Hepatic stellate cell (primary cell): ENCODE measurements at places on chromosomes 4 and X.

- no peak for DNase-seq
Observed at GRCh38 chr4:137361756-137362470, 170.4 kb downstream of the PCDH18 start.

- no peak for DNase-seq
Observed at GRCh38 chrX:29471829-29472228, 743.5 kb upstream of the MAGEB2 start.

DNA sequence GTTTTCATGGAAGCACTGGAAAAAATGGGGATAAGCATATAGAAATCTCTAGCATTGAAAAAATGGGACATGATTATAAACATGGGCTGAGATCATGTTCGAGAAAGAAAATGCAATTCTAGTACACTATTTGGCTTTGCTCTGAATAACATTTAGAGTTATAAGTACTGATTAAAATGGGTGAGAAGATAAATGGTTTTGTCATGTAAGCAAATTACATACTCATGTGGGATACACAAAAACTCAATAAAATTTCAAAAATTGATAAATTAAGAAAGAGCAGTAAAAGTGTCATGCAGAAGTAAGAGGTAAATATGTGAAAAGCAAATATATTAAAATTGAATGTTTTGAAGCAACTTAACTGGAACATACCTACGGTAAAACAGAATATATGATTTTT lies 99.6 kb downstream of the GRIA2 start:
- no peak for DNase-seq

GRCh38 chr4:44157611-44158277 lies 290.9 kb downstream of the KCTD8 start:
- DNase-seq, result no peak

DNA sequence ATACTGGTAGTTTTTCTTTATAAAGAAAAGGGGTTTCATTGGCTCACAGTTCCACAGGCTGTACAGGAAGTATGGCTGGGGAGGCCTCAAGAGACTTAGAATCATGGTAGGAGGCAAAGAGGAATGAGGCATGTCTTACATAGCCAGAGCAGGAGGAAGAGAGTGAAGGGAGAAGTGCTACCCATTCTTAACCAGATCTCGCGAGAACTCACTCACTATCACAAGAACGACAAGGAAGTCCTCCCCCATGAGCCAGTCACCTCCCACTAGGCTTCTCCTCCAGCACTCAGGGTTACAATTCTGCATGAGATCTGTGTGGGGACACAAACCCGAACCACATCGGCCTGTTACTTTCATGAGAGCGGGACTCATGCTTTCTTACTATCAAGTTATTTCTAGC lies 240.5 kb downstream of the TENM3 start:
- no peak for DNase-seq

DNA sequence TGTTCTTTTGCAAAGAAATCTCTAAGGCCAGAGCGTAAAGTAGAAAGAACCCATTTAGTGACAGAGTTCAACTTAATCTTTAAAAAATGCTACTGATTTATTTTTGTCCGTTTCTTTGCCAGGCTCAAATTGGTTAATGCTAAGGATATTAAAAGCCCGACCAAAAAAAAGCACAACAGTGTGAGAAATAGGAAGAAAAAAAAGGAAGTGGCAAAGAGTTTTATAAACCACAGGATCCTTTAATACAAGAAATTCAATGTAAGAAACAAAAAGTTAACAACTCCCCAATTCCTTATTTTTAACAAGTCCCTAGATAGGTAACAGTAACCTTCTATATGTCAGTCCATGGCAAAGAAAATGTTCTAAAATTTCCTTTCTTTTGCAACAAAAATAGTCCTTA lies 480.4 kb downstream of the ACTRT1 start:
- DNase-seq, result no peak

- DNase-seq, result no peak
Observed at GRCh38 chrX:31652650-31653049, 580.8 kb upstream of the FTHL17 start.

- no peak for DNase-seq
Observed at GRCh38 chr4:132123870-132124623, 1025.0 kb upstream of the PCDH10 start.

- DNase-seq, result no peak
Observed at GRCh38 chrX:12903646-12904045, 2.8 kb upstream of the TLR8 start.

- DNase-seq, result no peak
Observed at GRCh38 chr4:62004881-62005280, 804.8 kb downstream of the ADGRL3 start.

DNA sequence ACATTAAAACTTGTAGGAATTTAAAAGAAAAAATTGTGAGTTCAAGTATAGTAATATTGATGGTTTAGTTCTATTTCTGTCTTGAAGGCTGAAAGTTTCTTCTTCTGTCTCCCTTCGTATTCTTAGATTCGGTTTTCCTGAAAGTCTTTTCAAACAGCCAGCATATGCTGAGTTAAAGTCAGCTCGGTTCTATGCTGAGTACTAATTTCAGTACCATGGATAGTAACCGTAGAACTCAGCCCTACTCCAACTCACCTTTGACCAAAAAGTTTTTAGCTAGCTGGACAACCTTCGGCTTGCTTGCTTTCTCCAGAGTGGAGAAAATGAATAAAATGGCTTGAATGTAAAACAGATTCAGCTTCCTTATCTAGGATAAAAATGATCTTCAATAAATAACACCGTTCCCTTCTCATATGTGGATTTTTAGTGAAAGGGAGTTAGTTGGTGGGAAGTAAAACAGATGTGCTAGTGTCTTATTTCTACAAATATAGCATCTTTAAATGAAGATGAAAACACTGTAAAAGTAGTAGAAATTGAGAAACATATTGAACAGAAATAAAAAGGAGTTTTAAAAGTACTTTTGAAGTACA lies 5.2 kb downstream of the POU4F2 start:
- DNase-seq, result no peak

DNA sequence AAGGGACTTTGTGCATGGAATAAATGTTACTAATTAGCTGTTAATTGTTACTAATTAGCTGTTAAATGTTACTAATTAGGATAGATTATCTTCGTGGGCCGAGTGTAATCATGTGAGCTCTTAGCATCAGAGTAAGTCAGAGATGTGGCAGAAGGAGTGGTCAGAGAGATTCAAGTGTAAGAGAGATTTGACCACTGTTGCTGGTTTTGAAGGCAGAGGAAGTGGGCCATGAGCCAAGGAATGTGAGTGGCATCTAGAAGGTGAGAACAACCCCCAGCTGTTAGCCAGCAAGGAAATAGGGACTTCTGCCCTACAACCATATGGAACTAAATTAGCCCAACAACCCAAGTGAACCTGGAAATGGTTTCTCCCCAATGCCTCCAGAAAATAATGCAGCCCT lies 28.2 kb downstream of the ODAPH start:
- DNase-seq, result no peak

- DNase-seq, result peak; percentile 35
Observed at GRCh38 chr4:152500800-152501434, 35.0 kb downstream of the FBXW7 start.

GRCh38 chrX:115147220-115147619 lies 42.0 kb upstream of the RBMXL3 start:
- peak; percentile 1 for DNase-seq

- peak; percentile 87 for DNase-seq
Observed at GRCh38 chrX:47540754-47541538, 20.1 kb upstream of the ARAF start.

GRCh38 chr4:183248201-183248600 lies 71.9 kb downstream of the CLDN22 start:
- DNase-seq, result no peak

GRCh38 chr4:145083891-145084605 lies 13.9 kb downstream of the ANAPC10 start:
- no peak for DNase-seq

DNA sequence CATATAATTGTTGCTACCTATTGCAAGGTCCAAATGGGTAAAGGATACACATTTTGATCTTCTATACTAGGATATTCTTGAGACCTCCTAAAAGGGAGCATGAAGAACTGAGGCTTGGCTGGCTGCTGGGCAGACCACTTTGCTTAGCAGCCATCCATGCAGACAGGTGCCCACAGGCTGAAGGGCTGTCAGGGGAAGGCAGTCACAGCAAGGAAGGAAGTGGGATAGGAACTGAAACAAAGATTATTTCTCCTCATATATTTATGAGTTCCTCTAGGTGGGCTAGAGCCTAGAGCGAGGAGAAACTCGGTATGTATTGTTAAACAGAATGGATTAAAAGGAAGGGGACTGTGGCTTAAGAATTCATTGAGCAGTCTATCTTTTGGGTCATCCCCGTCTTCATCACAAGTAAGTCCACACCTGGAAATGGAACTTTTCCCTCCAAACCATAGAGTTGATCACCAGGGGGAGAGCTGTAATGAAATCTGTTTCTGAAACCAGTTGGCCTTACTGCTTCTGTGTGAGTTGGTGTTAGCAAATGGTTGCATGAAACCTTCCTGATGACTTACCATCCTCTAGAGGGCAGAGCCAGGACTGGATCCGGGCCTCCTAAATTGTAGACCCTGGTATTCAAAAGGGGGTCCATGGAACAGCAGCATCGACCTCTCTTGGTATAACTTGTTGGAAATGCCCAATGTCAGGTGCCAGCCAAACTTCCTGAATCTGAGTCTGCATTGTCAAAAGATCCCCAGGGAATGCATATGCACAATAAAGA lies 42.3 kb downstream of the AFF2 start:
- DNase-seq, result no peak

DNA sequence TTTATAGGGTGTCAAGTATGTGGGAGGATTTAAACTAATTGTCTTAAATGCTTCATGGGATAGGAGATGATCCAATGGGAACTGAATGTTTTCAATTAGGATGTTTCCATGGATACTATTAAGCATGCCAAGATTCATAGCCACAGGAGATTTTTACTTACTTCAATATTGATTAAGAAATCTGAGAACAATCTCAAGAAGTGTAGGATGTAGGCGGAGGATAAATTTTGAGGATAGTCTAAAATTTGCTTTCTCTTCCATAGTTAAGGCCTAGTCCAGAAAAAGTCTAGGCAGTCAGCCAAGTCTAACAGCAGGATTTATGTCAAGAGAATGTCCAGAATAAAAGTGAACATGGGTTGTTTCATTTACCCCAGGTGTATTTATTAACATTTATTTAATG lies 32.8 kb downstream of the REPS2 start:
- no peak for DNase-seq
